ENCODE measurements at places on chromosomes 4 and X.

DNA sequence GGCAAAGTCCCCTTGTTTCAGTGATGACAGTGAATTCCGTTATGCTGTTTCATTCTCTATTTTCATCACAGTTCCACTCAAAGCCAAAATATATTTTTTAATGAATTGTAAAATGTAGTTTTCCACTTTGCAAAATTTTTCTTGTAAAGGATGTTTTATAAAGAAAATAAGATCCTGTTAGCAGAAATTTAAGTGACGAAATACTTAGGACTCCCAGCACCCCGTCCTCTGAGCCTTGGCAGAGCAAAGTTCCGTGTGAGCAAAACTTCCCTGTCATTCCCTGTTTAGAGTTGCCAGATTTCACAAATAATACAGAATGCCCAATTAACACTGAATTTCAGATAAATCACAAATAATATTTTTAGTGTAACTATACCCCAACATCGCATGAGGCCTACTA lies 81.0 kb upstream of the RBPJ start:
- DNase-seq = no peak

- no peak for DNase-seq
These were observed 80.9 kb downstream of the MED28 start for GRCh38 chr4:17695341-17695740.

- DNase-seq = no peak
These were observed 22.1 kb downstream of the CD99 start for GRCh38 chrX:2712890-2713840.

DNA sequence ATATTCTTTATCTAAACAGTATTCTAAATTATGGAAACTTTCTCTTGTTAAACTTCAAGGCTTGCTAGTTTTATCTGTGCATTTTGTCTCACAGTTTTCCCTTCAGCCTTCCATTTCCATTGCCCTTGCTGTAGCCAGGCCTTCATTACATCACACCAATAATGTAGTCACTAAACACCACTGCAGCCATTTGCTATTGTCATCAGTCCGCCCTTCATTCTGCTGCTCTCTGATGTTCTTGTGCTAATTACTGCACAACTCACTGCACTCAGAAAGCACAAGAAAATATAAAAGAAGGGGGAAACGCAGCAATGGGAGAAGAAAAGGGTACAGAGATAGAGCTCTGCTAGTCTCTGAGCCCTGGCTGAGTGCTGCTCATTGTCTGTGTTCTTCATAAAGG lies 239.6 kb upstream of the FSTL5 start:
- no peak for DNase-seq

DNA sequence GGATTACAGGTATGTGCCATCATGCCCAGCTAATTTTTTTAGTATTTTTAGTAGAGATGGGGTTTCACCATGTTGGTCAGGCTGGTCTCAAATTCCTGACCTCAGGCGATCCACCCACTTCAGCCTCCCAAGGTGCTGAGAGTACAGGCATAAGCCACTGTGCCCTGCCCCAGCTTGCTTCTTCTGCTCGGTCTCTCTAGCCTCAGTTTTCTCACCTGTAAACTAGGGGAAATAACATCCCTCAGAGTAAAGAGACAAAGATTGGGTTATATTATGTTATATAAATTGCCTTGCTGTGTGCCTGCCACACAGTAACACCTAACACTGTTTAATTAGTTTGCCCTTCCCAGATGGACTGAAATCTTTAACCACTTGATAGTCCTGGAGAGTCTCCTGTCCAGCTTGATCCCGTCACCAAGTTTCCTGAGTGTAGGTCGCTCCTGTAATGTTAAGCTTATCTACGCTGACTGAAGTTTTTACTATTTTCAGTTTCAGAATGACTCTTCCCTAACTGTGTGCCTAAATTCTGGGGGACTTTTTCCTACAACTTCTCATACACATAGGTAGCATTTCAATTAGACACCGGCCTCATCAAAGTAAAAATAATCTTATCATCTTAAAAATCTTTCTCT lies 412.7 kb upstream of the TENM3 start:
- DNase-seq = no peak

DNA sequence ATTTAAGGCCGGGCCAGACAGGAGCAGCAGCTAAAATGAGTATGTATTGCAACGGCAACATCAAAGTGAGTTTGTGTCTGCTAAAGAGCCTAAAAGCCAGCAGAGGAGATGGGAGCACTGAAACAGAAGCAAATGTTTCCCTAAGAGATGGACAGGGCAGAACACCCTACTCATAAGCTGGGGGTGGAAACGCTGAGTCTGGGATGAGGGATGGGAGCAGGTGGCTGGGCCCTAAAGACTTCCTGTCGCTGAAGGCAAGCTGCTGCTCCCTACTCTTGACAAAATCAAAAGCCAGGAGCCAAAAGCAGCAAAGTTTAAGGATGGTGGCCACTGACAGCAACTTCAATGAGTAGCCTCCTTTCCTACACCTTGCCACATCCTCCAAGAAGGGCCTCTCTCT lies 40.6 kb upstream of the NAP1L5 start:
- DNase-seq = no peak

- no peak for DNase-seq
These were observed 20.4 kb upstream of the SCD5 start for GRCh38 chr4:82818664-82819662.

DNA sequence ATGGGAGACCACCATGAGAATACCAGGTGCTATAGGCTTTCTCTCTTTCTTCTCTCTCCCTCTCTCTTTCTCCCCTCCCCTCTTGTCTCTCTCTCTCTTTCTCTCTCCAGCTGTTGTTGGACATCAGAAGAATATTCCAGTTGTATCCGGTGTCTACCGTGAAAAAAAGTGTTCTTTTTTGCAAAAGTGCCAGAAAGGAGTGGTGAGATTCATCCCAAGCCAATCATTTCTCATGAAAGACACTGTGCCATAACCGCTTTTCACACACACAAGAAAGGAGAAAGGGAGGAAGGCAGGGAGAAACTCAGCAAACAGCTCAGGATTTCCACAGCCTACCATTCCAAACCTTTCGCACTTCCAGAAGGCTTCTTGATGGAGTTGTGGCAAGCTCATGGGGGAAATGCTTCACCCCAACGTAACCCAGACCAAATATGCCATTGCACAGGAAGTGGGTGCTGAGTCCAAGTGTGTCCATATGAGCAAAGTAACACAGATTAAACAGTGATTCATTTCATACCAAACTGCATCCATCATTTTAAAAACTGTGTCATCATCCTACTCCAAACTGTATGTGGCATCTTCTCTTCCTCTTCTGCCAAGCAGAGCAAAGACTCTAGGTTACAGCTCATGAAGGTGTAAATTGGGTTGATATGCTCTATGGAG lies 224.0 kb downstream of the APBB2 start:
- DNase-seq = no peak

DNA sequence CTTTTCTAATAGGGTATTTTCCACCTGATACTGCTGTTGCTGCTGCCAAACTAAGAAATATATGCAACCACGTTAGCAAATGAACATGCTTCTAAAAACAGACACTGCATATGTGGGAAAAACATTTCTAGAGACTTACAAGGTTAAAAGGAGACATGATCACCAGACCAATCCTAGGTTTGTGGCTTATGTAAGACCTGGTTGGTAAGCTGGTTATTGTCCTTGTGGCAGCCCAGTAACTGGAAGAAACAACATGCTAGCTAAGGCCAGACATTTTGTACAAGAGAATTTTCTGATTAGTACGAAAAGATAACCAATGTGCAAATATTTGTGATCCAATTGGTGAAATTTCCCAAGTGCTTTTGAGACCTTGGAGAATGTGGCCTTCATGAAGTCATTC lies 112.0 kb downstream of the AFF2 start:
- no peak for DNase-seq

DNA sequence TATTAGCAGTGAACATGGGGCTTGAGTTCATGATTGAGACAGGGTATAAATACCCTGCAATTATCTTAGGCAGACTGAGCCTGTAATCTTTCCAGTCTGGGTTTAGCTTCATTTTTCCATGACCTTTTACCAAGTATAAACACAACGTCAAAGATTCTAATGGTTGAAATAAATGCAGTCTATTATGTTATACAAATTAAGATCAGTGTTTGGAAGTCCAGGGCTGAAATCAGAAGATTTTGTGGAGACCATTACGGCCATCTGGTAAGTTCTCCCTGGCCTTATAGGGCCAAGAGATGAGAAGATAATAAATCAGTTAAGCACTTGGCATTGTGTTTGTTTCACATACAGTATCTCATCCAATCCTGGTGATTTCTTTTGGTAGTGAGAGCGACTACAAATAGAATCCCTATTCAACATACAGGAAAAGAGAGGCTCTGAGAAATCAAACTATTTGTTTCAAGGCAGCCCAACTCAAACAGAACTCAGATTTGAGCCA lies 425.8 kb downstream of the PACRGL start:
- DNase-seq = no peak

DNA sequence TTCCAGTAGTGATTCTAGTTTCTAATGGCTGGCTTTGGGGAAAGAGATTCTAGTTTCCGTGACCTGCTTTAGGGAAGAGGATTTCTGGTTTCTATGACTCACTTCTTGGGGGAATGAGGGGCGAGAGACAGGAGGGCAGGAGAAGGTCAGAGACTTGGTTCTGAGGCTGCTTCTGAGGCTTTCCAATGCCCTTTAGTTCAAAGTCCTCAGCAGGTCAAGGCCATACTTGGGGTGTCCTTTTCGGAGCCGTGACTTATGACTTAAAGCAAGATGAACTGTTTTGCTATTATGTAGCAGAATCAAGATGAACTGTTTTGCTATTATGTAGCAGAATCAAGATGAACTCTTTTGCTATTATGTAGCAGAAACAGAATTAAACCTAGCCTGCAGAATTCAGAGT lies 52.2 kb upstream of the TLR3 start:
- DNase-seq = no peak

DNA sequence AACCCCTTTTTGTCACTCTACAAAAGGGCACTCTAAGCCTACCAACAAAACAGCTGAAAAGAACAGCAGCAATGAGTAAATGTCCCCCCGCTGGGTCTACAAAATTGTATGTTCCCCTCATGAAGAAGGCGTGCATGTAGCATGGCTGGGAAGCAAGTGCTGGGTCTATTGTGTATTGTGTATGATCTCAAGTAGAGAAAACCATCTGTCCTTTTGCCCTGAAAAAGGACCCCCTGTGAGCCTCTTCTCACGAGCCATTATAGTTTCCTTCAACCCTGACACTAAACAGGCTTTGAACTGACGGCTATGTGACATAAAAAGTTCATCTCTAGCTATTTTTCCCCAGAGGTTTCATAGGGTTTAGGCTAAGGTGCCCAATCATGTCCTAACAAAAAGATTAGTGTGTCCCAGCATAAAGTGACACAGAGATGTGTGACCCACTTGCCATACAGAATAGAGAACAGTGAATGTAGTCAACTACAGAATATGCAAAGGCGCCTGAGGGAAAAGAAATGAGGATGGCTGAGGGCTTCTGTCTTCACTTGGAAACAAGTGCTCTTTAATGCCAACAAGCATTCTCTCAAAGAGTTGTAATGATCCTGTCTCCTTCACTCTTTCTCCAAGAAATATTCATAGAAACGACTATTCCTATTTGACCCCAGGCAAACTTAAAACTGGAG lies 27.3 kb downstream of the COL25A1 start:
- DNase-seq = no peak

DNA sequence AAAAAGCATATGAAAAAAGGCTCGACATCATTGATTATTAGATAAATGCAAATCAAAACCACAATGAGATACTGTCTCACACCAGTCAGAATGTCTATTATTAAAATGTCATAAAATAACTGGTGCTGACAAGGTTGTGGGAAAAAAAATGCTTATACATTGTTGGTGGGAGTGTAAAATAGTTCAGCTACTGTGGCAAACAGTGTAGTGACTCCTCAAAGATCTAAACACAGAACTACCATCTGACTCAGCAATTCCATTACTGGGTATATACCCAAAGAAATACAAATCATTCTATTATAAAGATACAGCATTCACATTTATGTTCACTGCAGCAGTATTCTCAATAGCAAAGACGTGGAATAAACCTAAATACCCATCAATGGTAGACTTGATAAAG lies 412.1 kb downstream of the CENPC start:
- DNase-seq = no peak

- no peak for DNase-seq
These were observed 7.2 kb downstream of the PDHA1 start for GRCh38 chrX:19350941-19351384.

DNA sequence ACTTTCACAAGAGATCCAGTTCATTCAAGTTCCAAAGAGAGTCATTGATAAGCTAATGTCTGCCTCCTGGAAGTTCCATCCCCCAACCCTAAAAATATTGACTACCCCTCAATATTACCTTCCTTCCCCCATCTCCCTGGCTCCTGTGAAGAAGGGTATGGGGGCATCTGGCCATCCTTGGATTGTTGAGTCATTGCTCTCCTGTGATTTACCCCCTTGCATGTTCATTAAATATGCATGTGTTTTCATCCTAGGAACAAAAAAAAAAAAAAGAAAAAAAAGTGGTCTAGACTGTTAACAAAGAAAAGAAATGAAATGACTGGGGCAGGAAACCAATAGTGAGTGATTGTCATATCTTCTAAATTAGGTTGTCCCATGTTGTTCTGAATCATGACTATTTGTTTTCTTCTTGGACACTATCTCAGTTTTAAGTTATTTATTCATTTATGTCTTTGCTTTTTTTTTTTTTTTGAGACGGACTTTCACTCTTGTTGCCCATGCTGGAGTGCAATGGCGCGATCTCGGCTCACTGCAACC lies 51.9 kb upstream of the HUWE1 start:
- no peak for DNase-seq

DNA sequence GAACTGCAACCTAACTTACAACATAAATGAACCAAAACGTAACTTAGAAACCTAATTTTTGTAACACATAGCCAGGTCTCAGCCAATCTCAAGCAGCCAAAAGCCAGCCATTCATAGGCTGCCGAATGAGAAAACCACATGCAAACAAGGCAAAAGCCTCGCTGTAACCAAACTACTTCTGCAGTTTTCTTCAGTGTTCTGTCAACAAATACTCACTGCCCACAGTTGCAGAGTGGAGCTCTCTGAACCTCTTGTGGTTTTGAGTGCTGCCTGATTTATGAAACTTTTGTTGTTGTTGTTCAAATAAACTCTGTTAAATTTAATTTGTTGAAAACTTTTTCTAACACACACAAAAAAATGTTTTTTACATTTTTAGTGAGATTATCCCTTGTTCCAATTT lies 251.2 kb downstream of the PAPSS1 start:
- DNase-seq = no peak

DNA sequence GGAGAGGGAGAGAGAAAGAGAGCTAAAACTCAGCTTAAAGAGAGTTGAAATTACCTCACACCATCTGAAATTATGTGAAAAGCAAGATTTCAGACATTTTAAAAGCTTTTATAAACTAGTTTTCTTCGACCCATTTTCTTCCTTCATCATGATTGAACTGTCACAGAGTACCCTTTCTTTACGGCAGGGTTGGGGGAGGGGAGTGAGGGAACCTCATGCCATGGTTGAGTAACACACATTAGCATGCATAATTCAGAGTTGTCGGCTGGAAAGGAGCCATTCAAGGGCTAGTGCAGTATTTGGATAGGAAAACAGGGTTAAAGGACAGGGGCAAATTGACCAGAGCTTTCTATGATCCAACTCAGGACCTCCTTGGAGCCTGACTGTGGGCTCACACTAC lies 46.2 kb downstream of the PCDH19 start:
- DNase-seq = no peak

DNA sequence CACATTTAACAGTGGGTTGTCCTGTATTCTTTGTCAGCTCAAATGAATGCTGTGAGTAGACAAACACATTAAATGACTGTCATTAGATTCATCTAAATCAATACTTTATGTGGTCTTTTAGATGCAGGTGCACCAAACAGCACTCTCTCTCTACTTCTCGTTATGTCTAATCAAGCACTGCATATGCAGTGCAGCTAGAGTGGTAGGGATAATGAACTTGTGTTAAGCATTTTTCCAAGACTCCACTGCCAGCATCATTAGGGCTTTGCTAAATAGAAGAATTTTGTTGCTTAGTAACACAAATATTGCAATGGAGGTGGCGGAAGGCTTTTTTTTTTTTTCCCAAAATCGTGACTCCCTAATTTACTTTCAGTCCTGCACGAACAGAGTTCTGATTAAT lies 447.0 kb upstream of the GALNT7 start:
- no peak for DNase-seq

Measured in BE2C (cell line).